ENCODE measurements at places on chromosomes 7 and 10.

GRCh38 chr10:63421591-63421990 lies 44.2 kb downstream of the JMJD1C start:
- no peak for DNase-seq

GRCh38 chr7:70143075-70144044 lies 545.1 kb downstream of the AUTS2 start:
- DNase-seq: no peak

GRCh38 chr10:75980419-75981002 lies 549.1 kb downstream of the LRMDA start:
- no peak for DNase-seq

DNA sequence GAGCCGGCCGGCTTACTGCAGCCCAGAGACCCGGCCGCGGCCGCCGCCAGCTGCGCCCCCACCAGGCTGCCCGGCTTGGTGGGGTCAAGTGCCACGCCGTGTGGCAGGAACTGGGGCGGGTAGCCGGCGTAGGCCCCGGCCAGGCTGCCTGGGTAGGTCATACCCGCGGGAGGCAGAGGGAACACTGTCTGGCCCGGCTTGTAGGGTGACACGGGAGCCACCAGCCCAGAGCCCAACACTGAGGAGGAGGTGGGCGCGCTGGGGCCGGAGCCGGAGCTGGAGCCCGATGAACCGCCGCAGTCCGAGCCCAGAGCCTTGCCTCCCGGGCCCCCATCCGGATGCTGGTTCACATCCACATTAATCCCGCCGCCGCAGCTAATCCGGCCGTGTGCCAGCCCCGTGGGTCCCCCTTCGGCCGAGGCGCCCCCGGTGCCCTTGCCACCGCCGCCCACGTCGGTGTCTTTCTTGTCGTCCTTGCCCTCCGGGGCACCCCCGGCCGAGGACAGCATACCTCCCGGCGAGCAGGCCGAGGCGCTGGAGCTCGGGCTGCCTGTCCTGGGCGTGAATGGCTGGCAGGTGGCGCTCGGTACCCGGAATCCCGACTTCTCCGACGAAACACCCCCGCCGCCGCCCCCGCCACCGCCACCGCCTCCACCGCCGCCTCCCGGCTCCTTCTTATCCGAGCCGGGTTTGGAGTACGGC lies 2.0 kb downstream of the ZNF503 start:
- DNase-seq: peak; percentile 24

- no peak for DNase-seq
Observed at GRCh38 chr10:100504096-100504495, 15.6 kb downstream of the SEC31B start.

- DNase-seq: no peak
Observed at GRCh38 chr10:31952066-31952465, 23.4 kb upstream of the ARHGAP12 start.

- DNase-seq: no peak
Observed at GRCh38 chr7:37816922-37817590, 31.3 kb upstream of the NME8 start.

- no peak for DNase-seq
Observed at GRCh38 chr10:58219875-58220274, 47.8 kb downstream of the IPMK start.

- DNase-seq: no peak
Observed at GRCh38 chr7:145909991-145910513, 206.5 kb upstream of the CNTNAP2 start.

DNA sequence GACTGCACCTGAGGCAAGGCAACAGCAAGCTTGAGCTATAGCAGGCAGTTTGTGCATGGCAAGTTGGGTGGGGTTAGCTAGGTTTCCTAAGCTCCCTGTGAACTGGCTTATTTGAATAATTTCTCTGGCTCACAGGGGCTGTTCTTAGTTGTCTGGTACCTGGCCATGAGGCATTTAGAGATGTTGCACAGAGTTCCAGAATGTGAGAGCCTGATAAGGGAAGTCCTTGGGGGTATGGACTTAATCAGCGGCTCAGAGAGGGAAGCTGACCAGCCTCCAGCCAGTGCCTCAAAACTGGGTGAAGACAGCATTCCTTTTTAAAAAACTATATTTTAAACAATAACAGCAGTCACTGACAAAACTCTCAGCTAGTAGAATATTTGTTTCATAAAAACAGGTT lies 307.4 kb downstream of the FZD1 start:
- DNase-seq: no peak

- no peak for DNase-seq
Observed at GRCh38 chr10:97542169-97543024, 30.2 kb upstream of the ANKRD2 start.

GRCh38 chr10:58094985-58095718 lies 172.5 kb downstream of the IPMK start:
- no peak for DNase-seq

GRCh38 chr7:105990727-105991453 lies 27.8 kb downstream of the CDHR3 start:
- no peak for DNase-seq

- DNase-seq: no peak
Observed at GRCh38 chr10:77071956-77072355, 565.7 kb downstream of the KCNMA1 start.

DNA sequence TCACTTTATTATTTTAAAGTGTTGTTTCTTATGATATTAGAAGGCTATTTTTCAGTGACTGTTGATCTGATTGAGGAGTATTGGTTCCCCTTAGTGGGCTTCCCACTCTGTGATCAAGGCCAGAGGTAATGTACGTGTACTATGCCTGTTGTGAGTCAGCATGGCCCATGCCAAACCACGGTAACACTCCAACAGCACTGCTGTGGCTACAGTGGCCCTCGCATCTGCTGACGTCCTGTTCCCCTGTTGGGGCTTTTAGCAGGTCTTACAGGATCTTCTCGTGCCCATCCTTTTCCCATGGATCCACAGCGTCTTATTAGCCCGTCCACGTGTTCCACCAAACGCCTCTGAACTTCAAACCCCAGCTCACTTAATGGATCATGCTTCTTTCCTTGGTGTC lies 964.6 kb upstream of the CELF2 start:
- no peak for DNase-seq

GRCh38 chr10:132542086-132542775 lies 4.6 kb downstream of the INPP5A start:
- no peak for DNase-seq

- DNase-seq: no peak
Observed at GRCh38 chr10:114042895-114043531, 653 bp upstream of the ADRB1 start.

- no peak for DNase-seq
Observed at GRCh38 chr7:110854166-110854565, 236.8 kb upstream of the LRRN3 start.

DNA sequence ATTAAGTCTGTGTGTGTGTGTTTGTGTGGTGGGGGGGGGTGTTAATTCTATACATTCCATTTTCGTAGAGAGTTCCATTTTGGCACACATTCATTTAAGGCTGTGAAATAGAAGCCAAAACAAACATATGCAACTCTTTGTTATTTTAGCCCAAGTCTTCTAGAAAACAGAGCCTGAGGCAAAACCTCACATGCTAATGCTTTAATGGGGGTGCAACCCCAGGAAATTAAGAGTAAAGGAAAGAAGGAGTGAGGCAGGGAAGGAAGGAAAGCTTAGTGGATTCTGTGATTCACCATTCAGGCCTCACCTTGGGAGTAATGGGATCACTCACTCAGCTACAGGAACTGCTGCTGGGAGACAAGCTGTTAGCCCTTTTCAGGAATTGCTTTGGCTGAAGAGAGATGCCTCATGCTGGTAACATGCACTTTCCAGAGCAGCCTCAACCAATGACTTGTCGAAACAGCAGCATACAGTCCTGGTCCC lies 73.0 kb upstream of the CTTNBP2 start:
- DNase-seq: no peak

DNA sequence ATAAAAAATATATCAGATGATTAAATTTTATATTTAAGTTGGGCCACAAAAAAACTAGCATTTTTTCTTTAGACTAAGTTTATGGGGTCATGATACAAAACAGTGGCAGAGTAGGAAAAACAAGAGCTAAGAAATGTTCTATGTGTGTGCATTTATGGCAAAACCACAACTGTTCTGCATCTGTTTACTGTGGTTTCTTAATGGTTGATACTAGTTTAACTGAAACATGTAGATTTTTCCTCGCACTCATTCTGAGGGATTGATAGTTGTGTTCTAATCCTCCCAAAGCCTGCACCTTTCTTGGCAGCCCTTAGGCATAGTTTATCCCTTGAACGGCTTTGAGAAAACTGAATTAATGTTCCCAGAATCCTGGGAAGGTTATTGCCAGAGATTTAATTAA lies 66.6 kb upstream of the PHYHIPL start:
- no peak for DNase-seq

- no peak for DNase-seq
Observed at GRCh38 chr10:97667463-97667862, 19.6 kb downstream of the AVPI1 start.

DNA sequence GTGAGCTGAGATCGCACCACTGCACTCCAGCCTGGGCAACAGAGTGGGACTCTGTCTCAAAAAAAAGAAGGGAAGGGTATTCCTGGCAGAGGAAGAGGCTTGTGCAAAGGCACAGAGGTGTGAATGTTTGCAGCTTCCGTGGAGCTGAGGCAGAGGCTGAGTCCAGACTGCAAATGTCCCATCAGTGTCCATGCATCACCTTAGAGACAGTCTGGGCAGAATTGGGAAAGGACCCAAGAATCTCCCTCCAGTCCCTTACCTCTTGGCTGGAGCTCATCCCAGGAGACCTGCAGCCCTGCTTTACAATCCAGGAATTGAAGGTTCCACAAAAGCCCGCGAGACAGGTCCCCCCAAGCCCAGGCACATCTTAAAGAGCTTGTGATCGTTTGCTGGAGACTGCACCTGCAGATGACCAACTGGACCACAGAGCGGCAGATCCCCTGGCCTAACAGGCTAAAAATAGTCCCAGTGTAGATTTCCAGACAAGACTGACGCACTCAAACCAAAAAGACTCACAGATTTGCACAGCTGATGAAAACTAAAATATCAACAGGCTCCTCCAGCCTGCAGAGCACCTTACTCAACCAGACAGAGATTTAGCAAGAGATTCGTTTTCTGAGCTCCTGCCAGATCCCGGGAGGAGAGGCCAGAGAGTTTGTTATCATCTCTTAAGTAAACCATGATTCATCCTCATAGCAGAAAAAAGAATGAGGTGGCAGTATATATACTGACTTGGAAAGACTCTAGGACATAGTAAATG lies 22.9 kb upstream of the NANOS1 start:
- no peak for DNase-seq

- DNase-seq: no peak
Observed at GRCh38 chr7:46126675-46127300, 205.7 kb upstream of the IGFBP3 start.

DNA sequence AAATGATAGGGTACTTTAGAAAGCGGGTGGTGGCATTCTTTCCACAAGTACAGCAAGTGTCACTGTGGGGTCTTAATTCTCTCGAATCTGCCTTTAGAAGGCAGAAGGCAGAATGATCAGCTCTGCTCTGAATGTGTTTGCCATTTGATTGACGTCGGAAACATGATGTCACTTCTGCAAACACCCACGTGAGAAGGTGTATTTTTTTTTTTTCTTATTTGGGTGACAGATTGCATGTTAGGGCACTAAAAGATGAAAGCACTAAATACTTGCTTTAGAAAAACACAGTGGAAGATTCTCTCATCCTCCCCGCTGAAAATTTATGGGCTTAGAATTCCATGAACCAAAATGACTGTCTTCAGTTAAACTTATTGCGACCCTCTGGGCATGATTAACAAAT lies 150.2 kb downstream of the TCF7L2 start:
- no peak for DNase-seq

DNA sequence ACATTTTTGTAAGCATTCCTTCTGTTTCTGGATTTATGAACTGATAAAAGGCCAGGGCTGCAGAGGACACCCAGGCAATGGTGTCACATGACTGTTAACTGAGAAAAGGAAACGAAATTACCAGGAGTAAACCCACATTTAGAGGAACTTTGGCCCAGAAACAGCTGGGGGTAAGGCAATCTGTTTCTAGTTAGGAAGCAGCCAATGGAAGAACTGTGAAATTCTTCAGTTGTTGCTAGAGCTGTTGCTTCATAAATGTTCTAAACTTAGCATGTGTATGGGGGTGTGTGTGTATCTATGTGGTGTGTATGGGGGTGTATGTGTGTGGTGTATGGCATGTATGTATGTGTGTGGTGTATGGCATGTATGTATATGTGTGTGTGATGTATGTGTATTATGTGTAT lies 11.8 kb upstream of the PDCD4 start:
- DNase-seq: no peak

DNA sequence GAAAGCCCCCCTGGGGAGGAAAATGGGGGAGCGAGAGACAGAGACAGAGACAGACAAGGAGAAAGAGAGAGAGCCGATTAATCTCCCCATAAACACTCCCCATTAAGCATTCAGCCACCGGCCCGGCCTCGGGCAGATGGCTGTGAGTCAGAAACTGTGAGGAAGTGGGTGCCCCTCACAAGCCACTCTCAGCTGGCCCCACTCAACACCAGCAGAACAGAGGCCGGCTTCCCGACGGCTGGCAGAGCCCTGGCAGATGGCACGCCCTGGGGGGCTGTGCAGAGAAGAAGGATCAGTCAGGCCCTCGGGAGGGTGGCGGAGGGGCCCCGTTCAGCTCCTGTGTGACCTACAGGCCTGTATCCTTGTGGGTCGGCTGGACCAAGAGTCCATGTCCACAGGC lies 41.2 kb downstream of the CAMK2B start:
- DNase-seq: no peak

DNA sequence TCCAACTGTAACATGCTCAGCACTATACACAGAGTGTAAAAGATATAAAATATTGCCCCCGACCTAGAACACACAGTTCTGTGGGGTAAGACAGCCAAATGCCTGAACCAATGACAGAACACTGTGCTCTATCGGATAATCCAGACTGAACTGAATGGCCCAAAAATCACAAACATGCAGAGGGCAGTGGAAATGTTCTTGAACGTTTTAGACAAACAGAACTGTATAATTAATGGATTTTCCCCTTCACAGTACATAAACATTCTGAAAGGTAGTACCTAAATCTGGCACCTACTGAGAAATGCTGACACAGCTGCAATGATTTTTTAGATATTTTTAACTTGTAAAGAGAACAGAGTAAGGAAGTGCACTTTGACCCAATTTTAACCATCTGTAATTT lies 33.4 kb downstream of the PARD3 start:
- DNase-seq: no peak

DNA sequence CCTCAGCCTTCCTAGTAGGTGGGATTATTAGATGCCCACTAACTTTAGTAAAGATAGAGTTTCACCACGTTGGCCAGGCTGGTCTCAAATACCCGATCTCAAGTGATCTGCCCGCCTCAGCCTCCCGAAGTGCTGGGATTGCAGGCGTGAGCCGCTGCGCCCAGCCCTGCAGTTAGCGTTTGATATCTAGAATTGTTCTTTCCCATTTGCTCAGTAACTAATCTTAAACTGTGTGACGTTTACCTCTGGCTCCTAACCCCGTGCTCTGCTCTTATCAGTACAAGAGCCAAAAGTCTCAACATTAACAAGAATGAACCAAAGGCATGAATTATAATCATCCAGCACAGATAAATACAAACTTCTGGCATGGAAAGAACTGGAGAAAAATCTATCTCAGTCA lies 47.4 kb downstream of the IGF2BP3 start:
- DNase-seq: no peak
